ENCODE measurements at places on chromosomes 3 and 15.
A peak's percentile ranks its signal among the peaks of the same experiment; 100 is the strongest.

DNA sequence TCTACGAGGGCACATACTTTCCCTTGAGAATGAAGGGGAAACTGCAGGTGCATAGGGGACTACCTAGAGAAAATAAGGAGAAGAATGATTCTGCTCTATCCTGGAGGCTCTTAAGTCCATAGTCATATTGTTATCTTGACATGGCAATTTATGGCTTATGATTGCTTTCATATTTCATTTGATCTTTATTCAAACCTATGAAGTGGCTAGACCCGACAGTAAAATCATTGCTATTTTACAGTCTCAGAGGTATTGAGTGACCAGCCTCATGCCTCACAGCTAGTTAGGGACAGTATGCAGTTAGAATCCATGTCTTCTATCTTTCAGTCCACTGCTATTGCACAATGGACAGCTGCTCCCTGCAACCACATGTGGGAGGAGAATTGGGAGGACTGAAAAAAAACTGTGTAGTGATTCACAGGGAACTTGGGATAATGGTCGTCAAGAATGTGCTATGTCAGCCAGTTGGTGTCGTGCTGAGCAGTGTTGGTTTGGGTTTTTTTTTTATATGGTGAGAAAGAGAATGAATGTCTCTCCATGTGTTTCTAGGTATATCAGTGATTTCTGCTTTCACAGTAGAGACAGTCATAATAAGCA is 63.2 kb upstream of the SPPL2A start:
- DNase-seq, result no peak

- no peak for DNase-seq
Observed at GRCh38 chr3:196168808-196169391, 42.3 kb downstream of the ZDHHC19 start.

DNA sequence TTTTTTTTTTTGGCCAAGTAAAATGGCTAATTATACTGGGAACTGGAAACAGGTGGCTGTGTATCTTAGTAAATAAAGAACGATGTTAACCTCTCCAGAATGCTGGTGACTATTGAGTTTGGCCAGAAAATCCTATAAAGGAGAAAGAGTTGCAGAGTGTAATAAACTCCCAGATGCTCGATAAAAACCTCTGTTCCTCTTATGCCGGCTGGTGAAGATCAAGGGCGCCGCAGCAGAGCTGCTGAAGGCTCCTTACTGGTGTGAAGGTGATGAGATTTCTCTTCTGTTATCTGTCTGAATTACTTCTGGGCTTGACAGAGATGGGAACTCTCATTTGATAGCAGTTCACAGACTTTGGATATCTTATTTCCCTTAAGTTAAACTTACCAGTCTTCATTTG is 104.6 kb downstream of the PTPRG start:
- no peak for DNase-seq

- no peak for DNase-seq
Observed at GRCh38 chr3:149382518-149382917, 5.1 kb upstream of the TM4SF1 start.

DNA sequence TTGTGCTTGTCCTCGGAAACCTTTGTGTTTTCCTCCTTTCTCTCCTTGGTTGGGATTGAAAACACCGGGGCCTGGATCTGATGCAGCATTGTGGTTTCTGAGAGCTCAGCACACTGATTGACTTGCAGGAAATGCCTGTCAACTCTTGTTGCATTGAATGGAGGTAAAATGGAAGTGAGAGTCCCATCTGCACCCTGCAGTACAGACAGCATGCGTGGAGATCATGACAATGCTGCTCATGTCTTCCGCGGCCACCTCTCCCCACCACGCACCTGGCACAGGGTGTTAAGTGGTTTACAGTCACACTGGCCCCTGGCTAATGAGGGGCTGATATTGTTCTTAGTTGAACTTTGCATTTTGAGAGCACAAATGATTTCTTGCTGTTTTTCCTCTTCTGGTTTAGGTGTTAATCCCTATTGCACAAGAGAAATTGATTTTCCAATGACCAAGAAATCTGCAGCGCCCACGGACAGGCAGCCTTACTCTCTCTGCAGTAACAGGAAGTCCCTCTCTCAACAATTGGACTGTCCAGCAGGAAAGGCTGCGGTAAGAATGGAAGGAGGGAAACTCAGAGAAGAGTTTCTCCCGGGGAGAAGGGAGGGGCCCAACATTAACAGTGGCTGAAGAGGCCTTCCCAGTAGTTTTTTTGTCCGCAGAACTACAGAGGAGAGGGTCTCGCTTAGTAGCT is 58.5 kb downstream of the STARD5 start:
- no peak for DNase-seq

DNA sequence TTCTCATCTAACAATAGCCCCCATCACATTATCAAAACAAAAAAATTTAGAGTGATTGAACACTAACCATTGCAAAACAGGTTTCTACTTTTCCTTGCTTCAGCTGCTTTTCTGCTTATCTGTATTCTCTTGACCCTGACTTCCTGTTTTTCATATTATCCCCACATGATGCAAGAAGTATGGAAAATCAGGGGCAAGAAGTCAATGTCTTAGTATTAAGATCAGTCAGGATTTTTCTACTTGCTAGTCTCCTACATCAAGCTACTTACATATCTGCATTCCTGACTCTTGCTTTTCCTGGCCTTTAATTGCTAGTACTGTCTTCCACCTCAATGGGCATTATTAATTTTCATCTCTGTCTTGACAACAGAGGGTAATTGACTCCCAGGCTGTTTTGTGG is 300.2 kb downstream of the OTOL1 start:
- DNase-seq, result no peak

- no peak for DNase-seq
Observed at GRCh38 chr3:5071061-5071460, 51.0 kb upstream of the ARL8B start.

DNA sequence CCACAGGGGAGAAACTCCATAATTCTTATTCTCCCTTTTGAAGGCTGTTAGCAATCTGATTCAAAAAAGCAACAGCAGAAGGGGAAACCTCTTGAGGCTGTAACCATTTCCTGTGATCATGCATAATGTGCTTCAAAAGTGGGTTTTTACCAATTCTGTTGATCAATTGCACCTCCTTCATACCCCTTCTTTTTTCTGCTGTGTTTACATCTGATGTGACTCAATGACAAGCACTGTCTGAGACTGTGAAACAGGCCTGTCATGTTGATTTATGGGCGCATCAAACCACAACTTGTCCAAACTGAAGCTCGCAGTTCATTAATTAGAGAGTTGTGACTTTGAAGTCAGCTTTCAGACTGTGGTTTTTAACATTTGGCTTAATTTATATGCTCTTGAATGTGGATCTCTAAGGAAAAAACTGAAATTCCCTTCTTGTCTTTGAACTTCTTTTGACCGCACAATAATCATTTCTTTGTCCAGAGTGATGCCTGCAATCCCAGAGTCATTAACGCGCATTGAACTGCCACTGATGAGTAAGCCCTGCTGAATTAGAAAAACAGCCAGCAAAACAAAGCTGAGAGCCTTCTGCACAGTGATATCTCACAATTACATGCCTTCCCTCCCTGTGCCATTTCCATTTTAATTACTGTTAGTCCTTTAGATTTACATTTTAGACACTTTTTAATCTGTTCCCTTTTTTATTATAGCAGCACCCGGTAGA is 532.8 kb downstream of the FOXP1 start:
- DNase-seq, result no peak

GRCh38 chr3:49715611-49716121 is 3.8 kb downstream of the AMIGO3 start:
- peak; percentile 58 for DNase-seq

- DNase-seq, result no peak
Observed at GRCh38 chr3:77096966-77097890, 57.3 kb downstream of the ROBO2 start.

DNA sequence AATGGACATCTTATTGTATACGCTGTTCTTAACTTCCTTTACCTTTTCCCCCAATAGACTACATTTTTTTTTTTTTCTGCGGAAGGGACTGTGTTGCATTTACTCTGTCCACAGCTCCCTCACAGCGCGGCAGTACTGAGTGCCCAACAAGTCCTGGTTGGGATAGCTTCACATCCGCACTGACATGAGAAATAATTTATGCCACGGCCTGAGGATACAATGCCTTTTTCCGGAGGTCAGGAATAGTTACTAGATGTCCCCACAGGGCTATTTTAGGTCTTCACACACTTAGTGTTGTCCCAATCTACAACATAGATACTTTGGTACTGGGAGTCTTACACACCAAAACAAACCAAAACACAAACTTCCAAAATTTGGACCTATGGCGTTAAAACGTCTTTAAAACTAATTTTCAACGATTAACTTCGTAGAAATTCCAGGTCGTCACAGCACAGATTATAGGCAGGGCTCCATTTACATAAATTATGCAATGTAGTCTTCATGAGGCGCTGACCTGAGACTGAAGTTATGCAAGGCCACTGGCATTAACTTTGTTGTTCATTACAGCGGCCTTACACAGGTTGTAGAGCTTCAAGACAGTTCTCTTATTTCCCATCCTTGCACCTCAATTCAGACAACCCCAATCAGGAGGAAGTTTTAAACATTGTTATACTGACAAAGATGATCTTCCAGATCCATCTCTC is 989 bp upstream of the PPIB start:
- DNase-seq, result no peak

DNA sequence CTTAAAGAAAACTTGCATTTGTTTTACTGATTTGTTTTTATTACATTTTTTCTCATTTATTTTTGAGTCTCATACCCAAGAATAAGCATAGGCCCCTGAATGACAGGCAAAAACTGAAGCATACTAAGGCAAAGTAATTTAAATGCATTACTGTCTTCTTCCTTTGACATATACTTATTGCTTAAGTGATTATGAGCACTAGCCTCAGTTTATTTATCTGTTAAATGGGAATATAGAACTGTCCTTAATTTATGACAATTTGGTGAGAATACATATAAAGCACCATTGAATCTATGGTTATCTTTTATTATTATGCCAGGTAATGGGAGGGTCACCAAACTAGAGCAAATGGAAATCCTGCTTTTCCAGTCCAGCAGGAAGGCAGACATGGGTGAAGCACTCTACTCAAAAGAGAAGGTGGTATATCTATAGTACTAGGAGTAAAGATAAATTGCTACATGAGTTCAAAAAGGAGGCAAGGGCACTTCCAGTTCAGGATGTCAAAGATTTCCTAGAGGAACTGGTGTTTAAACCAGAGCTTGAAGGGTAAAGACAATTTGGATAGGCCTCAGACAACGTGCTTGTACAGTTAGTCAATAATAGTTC is 435.0 kb downstream of the FOXP1 start:
- DNase-seq, result no peak

DNA sequence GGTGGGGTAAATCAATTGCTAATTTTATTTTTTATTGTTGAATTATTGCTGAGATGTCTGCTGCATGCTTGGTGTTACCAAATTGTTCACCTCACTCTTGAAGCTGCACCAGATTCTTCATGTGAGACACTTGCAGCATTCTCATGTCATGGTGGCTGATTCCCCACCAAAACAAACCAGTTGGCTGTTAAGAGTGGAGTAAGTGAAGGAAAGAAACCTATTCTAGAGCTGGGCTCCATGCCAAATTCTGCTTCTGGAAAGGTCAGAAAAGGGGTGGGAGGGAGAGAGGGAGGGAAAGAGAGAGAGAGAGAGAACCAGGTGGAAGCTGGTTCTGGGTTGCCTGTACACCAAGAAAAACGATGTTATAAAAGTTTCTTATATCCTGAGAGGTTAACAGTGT is 317.5 kb upstream of the THRB start:
- DNase-seq, result no peak

- DNase-seq, result no peak
Observed at GRCh38 chr15:55829826-55830225, 86.9 kb upstream of the PRTG start.
